Thymus (tissue), 14 donors: ENCODE measurements at places on chromosomes 5 and 9. TPM values are rescaled to one million over a fixed set of nuclear protein-coding genes. Genes with fewer than 3 reads are reported as not detected.

The PRLR gene
- 0.75 TPM for polyA plus RNA-seq

The CD180 gene
- 2.2 TPM for polyA plus RNA-seq

The SURF4 gene
- 52.0 TPM for polyA plus RNA-seq

The ZBTB34 gene
- polyA plus RNA-seq: 4.0 TPM

The SLC44A1 gene
- 11.6 TPM for polyA plus RNA-seq

The SPAG8 gene
- 3.4 TPM for polyA plus RNA-seq

The PRKACG gene
- not detected for polyA plus RNA-seq

The HSD17B3 gene
- 8.4 TPM for polyA plus RNA-seq

The PTGES gene
- 7.8 TPM for polyA plus RNA-seq

The CYSRT1 gene
- polyA plus RNA-seq: 2.8 TPM

The WNK2 gene
- 9.1 TPM for polyA plus RNA-seq

DNA sequence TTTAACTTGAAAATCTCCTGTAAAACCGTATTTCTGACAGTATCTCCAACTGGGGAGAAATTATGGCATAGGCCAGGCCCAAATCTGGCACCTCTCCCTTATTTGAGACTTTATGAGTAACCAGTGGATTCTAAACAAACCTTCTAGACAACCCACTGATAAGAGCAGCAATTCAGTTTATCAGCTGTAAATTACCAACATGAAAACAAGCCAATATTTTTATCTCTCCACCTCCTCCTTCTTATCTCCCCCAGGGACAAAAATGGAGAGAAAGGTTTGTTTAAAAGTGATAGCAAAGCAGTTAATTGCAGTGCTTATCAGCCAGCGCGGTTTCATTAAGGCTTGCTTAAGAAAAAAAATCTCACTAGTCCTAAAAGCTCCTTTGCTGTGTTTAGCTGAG, 53.8 kb downstream of the KCNV2 start:
- H3K27me3 ChIP-seq: no peaks in the 10 kb centered on the region
- peaks cover 8% of the 10 kb centered on the region for H3K36me3 ChIP-seq
- no peak for DNase-seq
- no peaks in the 10 kb centered on the region for H3K4me1 ChIP-seq
- H3K27ac ChIP-seq: no peak overlapping the region

DNA sequence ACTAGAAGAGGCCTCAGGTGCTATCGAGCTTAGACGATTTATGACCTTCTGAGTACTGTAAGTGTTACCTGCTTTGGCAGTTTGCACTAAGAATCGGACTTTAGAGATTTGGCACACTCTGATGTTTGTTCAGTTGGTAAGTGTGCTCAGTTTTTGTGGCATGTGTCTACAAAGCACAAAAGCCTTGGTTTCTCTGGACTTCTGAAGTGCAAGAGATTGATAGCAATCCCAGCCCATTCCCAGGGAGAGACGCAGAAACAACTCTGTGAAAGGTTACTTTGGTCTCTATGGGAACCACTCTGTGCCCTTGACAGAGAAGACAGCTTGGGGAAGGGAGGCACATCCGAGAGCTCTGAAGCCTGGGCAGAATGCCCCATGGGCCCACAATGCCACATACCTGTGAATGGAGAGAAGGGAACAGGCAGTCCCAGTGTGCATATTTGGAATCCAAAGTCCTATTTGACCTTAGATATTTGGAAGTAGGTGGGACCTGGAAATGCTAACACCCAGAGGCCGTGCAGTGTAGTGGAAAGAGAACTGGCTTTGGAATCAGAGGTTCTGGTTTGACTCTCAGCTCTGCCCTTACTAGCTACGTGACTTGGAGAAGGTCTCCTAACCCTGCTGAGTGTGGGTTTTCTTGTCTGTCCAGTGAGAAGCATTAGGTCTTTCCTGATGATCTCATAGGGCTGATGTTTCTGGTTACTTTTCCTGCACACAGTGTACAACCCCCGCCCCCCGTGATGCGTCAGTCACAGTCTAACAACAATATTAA, 194.3 kb upstream of the VLDLR start:
- no peak overlapping the region for H3K27ac ChIP-seq
- no peak for DNase-seq
- no peaks in the 10 kb centered on the region for H3K4me1 ChIP-seq
- no peaks in the 10 kb centered on the region for H3K36me3 ChIP-seq
- H3K27me3 ChIP-seq: no peaks in the 10 kb centered on the region

- H3K27me3 ChIP-seq: no peaks in the 10 kb centered on the region
- no peak overlapping the region for H3K4me3 ChIP-seq
- DNase-seq: no peak
Observed at GRCh38 chr5:83447533-83447932, 24.0 kb upstream of the VCAN start.

GRCh38 chr9:72909428-72909827, 43.4 kb downstream of the ALDH1A1 start:
- H3K27ac ChIP-seq: no peak overlapping the region
- no peak overlapping the region for H3K4me3 ChIP-seq
- no peak for DNase-seq
- no peaks in the 10 kb centered on the region for H3K4me1 ChIP-seq
- H3K27me3 ChIP-seq: no peaks in the 10 kb centered on the region

- H3K27me3 ChIP-seq: no peaks in the 10 kb centered on the region
- peak overlapping the region; percentile 95 for H3K27ac ChIP-seq
- H3K36me3 ChIP-seq: no peaks in the 10 kb centered on the region
- peaks cover 49% of the 10 kb centered on the region for H3K4me1 ChIP-seq
Observed at GRCh38 chr9:36151316-36152210, 15.0 kb downstream of the GLIPR2 start.

DNA sequence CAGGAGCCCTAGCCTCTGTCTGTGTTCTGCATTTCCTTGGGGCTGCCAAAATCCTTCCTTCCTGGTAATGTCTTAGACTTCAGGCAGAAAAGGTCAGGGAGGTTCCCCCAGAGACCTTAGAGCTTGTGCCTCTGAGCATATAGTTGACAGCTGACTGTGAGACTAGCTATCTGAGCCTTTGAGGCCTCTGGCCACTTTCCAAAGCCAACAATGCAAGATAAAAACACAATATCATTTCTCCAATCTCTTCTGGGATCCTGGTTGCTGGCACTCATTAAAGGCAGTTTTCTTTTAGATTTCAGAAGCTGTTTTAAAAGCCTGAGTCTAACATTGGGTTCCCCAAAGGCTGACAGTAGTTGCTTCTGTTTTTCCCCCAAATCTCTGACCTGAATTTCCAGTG, 13.2 kb upstream of the GLRA1 start:
- H3K27ac ChIP-seq: no peak overlapping the region
- H3K4me3 ChIP-seq: no peak overlapping the region
- DNase-seq: no peak
- no peaks in the 10 kb centered on the region for H3K27me3 ChIP-seq
- H3K4me1 ChIP-seq: no peaks in the 10 kb centered on the region

GRCh38 chr5:72523960-72524582, 16.9 kb upstream of the ZNF366 start:
- DNase-seq: peak; percentile 41
- H3K36me3 ChIP-seq: no peaks in the 10 kb centered on the region
- no peaks in the 10 kb centered on the region for H3K4me1 ChIP-seq
- H3K27me3 ChIP-seq: no peaks in the 10 kb centered on the region
- no peak overlapping the region for H3K27ac ChIP-seq

- H3K27ac ChIP-seq: no peak overlapping the region
- no peak for DNase-seq
- H3K4me3 ChIP-seq: no peak overlapping the region
- no peaks in the 10 kb centered on the region for H3K36me3 ChIP-seq
- H3K4me1 ChIP-seq: no peaks in the 10 kb centered on the region
Observed at GRCh38 chr9:110935829-110936228, 102.4 kb downstream of the LPAR1 start.

DNA sequence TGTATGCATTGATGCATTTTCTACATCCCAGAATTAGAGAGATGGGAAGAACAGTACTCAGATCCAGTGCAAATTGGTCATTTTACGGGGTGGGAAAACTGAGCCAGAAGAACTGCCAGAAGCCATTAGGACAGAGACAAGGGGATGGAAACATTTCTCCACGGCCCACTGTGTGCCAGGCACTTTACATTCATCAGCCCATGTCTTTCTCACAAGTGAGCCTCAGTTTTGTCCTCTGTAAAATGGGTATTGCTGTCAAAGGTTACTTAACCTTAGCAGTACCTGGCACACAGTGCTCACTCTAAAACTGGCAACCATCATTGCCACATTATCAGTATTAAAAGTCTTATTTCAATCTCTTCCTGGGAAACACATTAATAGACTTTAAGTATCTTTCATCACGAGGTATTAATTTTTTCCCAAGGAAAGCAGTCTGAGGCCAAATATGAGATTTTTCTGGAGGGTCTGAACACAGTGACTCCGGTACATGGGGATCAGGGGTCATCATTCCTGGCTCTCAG, 5.2 kb downstream of the DUSP1 start:
- peaks cover 16% of the 10 kb centered on the region for H3K36me3 ChIP-seq
- H3K27me3 ChIP-seq: no peaks in the 10 kb centered on the region
- peaks cover 30% of the 10 kb centered on the region for H3K4me1 ChIP-seq
- H3K27ac ChIP-seq: peak overlapping the region; percentile 79

DNA sequence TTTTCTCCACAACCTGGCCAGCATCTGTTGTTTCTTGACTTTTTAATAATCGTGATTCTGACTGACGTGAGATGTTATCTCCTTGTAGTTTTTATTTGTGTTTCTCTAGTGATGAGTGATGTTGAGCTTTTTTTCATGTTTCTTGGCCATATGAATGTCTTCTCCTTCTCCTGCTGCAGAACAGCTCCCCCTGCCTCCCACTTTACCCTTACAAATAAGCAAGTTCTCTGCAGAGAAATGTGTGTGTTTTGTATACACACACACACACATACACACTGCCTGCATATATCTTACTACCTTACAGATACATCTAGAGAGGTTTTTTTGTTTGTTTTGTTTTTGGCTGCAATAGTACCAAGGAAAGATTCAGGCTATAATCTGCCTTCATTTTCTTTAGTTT, 88.7 kb upstream of the PHF24 start:
- DNase-seq: no peak
- no peak overlapping the region for H3K27ac ChIP-seq
- H3K27me3 ChIP-seq: no peaks in the 10 kb centered on the region
- H3K4me1 ChIP-seq: no peaks in the 10 kb centered on the region

DNA sequence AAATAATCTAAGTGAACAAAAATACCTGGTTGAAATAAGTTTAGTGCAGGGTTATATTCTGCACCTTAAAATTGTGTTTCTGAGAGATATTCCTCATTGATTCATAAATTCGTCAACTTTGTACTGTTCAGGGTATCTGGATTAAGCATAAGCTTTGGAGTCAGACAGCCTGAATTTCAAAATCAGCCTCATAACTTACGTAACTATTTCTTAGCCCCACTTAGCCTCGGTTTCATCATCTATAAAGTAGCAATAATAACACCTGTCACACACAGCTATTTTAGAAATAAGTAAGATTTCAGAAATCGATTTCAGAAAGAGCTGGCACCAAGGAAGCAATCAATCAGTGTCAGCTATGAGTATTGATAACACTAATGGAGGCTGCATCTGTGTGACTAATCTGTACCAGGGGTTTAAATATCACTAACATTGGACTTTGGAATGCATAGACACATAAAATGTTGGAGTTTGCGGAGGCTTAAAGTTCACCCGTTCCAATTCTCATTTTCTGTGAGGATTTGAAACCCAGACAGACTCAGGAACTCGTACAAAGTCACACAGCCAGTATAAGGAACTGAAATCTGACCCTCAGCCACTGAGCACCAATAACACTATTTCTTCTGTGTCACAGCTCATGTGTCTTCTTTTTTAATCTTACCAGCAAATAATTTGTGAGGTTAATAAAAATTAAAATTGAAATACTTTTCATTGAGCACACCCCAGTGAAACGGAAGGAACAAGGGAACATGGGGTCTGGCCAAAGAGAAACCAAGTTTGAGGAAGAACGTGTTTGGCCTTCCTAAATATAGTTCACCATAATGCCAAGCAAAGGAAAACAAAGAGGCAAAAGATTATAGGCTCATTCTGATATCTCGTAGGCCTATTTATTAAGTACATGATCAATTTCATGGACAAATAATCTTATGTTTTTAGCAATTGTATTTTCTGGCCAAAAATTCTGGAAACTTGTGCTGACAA, 194.4 kb upstream of the PTGER4 start:
- no peak for DNase-seq
- peaks cover 7% of the 10 kb centered on the region for H3K4me1 ChIP-seq
- no peak overlapping the region for H3K27ac ChIP-seq
- H3K27me3 ChIP-seq: no peaks in the 10 kb centered on the region
- no peak overlapping the region for H3K4me3 ChIP-seq
- H3K36me3 ChIP-seq: no peaks in the 10 kb centered on the region

DNA sequence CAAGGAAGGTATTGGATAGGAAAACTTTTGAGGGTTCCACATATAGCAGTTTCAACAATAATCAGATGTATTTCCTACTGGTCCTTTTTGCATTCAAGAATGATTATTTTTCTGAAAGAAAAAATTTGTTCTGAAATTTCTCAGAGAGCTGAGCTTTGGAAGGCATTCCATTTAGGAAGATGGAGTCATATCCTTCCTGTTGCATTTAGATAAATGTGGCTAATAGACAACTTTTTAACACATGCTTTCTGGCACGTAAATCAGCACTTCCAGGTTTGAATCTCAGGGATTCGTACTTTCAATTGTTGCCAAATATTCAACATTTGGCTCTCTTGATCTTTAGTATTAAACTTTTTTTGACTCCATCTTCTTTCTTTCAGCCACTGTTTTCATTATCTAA, 24.8 kb upstream of the TLR4 start:
- H3K27me3 ChIP-seq: no peaks in the 10 kb centered on the region
- H3K4me3 ChIP-seq: no peak overlapping the region
- no peak for DNase-seq
- no peaks in the 10 kb centered on the region for H3K4me1 ChIP-seq
- H3K36me3 ChIP-seq: no peaks in the 10 kb centered on the region

DNA sequence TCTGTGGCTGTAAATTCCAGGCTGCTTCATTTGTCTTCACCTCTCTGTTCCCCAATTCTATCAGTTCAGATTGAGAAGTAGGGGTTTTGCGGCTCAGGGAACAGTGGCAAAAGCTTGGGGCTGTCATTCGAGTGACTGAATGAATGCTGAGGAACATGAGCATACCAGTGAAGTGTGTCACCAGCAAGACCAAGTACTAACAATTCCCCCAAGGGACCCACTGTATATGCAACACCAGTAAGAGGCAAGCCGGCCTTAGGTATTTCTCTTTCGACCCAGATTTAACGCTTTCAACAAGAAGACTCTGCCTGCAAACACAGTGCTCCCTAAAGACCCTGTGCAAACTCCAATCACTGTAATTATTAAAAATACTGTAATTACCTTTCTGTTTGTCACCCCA, 25.8 kb downstream of the KLHL3 start:
- no peak overlapping the region for H3K4me3 ChIP-seq
- DNase-seq: no peak
- no peak overlapping the region for H3K27ac ChIP-seq

DNA sequence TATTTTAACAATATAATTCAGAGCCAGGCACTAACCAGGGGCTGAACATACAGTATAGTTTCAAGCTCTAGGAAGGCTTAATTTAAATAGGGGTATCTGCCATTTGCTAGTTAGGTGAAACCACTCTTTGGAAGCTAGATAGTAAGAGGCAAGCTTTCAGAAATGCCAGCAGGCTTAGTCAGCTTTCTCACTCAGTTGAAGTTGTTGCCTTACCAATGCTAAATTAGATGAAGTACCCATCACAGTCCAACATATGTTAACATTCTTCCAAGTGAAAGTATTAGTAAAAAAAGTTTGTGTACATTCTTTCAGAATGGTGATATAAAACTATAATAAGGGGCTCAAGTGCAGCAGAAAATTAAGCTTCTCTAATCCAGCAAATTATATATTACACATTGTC, 215.0 kb downstream of the CNTLN start:
- H3K27me3 ChIP-seq: no peaks in the 10 kb centered on the region
- H3K27ac ChIP-seq: no peak overlapping the region
- H3K36me3 ChIP-seq: no peaks in the 10 kb centered on the region
- DNase-seq: no peak
- H3K4me3 ChIP-seq: no peak overlapping the region
